Heart left ventricle (tissue), 16 donors: ENCODE measurements at places on chromosomes 16 and 17. TPM values are rescaled to one million over a fixed set of nuclear protein-coding genes. Genes with fewer than 3 reads are reported as not detected.

GRCh38 chr17:4514206-4514605 lies 15.5 kb downstream of the SPNS2 start:
- DNase-seq = no peak

- no peak for DNase-seq
Measured at GRCh38 chr17:48588528-48588927, 1.5 kb downstream of the HOXB3 start.

- no peak for DNase-seq
Measured at GRCh38 chr16:82995286-82995923, 368.6 kb downstream of the CDH13 start.

- DNase-seq = no peak
Measured at GRCh38 chr17:27206447-27206846, 87.5 kb upstream of the WSB1 start.

DNA sequence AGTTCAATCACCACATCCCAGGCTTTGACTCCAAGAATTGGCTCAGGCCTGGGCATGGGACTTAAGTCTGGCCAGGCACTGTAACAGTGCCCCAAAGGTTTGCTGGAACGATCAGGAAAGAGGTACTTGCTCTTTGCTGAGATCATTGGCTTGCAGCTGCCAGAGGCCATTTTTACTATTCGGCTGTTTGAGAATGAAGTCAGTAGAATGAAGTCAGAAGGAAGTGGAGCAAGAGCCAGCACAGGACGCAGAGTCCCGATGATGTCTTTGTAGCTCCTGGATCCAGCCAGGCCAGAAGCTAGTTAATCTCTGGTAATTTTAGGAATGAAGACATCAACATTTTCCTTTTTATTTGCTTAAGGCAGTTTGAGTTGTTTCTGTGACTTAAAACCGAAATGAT lies 195.5 kb downstream of the RAB11FIP4 start:
- DNase-seq = no peak

DNA sequence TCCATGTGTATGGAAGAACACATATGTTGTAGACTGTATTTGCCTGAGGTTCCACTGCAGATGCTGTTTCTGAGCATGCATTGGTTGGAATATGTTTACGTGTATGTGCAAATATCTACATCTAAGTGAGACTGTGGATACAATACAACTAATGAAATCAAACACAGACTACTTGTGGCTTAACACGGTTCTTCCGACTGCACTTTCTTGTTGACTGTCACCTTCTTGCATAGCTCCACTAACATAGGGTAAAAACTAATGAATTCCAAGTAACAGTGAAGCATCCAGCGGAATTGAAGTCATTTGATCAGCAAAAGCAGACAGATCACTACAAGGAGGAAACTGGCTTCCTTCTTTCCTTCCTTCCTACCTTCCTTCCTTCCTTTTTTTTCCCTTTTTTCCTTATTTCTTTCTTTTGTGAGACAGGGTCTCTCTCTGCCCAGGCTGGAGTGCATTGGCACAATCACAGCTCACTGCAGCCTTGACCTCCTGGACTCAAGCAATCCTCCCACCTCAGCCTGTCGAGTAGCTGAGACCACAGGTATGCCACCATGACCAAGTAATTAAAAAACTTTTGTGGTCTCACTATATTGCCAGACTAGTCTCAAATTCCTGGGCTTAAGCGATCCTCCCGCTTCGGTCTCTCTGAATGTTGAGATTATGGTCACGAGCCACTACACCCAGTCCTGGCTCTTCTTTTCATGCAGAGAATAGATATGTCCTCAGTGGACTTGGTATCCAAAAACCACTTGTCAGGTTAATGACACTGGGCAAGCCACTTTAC lies 22.0 kb upstream of the CCL1 start:
- no peak for DNase-seq

DNA sequence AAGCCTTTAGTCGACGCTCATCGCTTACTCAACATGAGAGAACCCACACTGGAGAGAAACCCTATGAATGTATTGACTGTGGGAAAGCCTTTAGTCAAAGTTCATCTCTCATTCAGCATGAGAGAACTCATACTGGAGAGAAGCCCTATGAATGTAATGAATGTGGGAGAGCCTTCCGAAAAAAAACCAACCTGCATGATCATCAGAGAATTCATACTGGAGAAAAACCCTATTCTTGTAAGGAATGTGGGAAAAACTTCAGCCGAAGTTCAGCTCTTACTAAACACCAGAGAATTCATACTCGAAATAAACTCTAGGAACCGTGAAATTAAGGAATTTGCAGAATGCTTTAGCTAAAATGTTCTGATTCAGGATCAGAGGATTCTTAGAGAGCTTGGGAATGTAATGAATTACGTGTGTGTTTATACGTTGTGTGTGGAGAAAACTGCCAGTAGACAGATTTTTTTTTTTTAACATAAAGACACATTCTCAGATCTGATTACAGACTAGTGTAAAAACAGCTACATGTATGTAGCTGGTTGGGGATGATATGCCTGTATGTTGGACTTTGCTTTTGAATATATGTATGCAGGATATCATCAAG lies 25.4 kb downstream of the ZFP90 start:
- DNase-seq = no peak

DNA sequence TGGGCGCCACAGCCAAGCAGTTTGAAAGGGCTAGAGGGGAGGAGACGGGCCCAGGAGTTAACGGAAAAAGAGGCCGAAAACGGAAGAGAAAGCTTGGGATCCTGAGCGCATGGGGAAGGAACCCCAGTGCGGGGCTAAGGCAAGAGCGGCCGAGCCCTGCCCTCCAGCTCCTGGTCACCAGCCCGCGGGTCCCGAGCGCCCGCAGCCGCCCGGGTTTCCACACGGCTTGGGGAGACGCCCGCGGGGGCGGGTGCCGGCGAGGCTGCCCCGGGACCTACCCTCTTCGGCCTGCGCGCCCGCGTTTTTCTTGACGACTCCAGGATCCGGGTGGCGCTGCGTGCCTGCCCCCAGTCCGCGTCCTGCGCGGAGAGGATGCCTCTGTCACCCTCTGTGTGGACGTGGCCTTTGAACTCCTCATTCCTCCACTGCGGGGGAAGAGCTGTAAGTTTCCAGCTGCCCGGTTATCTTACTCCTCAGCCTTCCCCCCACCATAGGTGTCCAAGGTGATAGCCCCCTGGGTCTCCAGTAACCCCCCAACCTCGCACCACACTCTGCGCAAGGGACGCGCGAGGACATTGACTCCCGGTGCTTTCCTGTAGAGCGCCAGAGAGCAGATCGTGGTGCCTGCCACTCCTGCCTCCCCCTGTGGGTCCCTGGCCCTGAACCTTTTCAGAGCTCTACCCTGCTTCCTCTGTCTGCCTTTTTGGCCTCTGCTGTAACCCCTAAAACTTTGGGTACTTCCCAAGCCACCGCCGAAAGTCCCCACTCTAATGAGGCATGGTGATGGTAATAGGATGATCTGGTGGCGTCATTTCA lies 1.7 kb upstream of the CDH11 start:
- DNase-seq = no peak

- no peak for DNase-seq
Measured at GRCh38 chr17:17401271-17401781, 75.5 kb upstream of the MED9 start.

- DNase-seq = no peak
Measured at GRCh38 chr17:51079049-51079448, 41.6 kb downstream of the SPAG9 start.

- no peak for DNase-seq
Measured at GRCh38 chr17:58121925-58122324, 26.3 kb upstream of the OR4D1 start.

DNA sequence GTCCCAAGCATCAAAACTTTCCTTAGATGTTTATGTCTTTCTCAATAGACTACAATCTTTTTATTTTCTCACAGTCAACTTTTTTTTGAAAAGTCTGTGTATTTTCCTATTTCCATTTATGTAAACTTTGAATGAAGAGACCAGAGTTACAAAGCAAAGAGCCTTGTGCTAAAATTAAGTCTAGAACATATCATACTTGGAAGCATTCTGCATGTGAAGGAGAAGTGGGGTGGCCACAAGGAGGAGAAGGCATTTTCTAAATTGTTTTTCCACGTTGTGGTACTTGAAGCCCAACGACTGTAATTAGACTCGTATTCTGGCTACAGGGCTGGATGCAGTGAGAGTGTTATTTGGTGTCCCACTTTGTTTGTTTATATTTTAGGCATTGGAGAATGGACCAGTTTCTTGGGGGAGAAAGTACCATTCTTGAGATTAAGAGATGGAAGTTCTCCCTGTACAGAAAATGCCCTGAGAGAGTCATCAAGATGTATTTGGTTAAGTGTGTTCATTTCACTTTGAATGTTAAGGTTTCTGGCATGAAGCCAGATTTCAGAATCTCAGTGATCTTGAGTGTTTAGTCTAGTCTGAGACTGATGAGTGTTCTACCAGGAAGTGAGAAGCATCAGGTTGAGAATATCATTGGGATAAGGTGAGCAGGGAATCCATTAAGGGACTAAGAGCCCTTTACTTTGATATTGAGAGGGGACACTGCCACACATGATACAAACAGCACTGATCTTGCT lies 71.6 kb downstream of the MAP2K6 start:
- DNase-seq = no peak

GRCh38 chr16:24980077-24980793 lies 34.9 kb downstream of the ARHGAP17 start:
- no peak for DNase-seq

GRCh38 chr17:37483311-37484039 lies 6.2 kb upstream of the DUSP14 start:
- no peak for DNase-seq

DNA sequence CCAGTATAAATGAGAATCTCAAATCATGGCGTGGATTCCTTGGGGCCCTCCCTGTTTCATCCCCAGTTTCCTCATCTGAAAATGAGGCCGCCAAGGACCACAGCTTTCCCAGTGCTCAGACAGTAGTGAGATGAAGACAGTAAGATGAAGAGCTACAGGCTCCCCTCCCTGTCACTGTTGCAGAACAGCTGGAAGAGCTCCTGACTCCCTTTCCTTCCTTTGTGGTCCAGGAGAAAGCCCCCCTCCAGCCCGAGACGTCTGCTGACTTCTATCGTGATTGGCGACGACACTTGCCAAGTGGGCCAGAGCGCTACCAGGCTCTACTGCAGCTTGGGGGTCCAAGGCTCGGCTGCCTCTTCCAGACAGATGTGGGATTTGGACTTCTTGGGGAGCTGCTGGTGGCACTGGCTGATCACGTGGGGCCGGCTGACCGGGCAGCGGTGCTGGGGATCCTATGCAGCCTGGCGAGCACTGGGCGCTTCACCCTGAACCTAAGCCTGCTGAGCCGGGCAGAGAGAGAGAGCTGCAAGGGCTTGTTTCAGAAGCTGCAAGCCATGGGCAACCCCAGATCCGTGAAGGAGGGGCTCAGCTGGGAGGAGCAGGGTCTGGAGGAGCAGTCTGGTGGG lies 3.0 kb upstream of the EFTUD2 start:
- no peak for DNase-seq

- peak; percentile 71 for DNase-seq
Measured at GRCh38 chr17:41972571-41973407, 6.2 kb downstream of the CNP start.

GRCh38 chr16:14109782-14110727 lies 38.9 kb downstream of the MRTFB start:
- no peak for DNase-seq

GRCh38 chr17:1354030-1354429 lies 46.0 kb downstream of the YWHAE start:
- no peak for DNase-seq

GRCh38 chr16:50469744-50470321 lies 78.4 kb upstream of the NKD1 start:
- peak; percentile 42 for DNase-seq

GRCh38 chr17:34117811-34118210 lies 137.3 kb upstream of the CCL2 start:
- DNase-seq = no peak

DNA sequence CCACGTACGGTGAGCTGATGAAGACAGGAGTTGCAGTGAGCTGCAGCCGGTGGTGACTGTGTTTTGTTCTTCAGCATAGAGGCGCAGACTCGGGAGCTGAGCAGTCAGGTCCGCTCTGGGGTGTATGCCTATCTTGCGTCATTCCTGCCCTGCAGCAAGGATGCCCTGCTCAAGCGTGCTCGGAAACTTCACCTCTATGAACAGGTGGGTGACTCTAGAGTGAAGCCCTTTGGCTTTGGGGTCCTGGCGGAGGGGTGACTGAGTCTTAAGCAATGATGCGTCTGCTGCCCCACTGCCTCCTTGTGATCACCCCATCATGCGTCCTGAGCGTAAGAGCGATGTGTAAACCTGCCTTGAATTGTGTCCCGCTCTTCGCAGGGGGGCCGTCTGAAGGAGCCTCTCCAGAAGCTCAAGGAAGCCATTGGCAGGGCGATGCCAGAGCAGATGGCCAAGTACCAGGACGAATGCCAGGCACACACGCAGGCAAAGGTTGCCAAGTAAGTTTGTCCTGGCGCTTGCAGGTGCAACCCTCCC lies 22.9 kb downstream of the UBN1 start:
- no peak for DNase-seq

DNA sequence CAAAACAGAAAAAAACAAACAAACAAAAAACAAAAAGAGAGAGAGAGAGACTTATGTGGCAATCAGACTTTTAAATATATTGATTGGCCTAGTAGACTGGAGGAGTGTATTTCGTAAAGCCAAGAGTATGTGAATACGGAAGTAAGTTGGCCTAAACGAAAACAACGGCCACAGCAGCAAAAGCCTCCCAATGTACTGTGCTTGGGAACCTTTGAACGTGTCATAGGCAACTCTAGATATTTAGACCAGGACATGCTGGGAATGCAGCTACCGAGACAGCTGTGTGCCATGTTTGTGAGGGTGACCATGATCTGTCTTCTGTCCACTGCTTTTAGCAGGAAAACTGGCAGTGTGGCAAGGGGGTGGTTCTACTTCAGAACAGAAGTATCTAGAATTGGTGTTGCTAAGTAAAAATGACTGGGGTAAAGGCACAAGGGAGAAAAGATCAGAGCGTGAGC lies 7.4 kb downstream of the MAF start:
- no peak for DNase-seq

DNA sequence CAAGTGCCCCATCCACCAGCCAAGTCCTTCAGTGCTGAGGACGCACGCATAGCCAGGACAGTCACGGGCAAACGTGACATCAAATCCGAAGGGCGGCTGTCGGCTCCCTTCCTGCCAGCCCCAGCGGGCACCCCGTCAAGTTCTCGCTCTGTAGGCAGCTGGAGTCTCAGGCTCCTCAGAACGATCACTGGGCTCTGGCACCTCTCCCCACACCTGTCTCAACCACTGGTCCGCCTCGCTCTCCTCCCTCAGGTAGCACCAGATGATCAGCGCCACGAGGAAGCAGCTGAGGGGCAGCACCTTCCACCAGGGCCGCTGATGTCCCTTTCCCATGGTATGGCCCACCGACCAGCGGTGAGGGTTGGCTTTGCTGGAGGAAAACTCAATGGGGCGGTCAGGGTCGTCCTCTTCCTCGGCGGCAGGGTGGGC lies 422 bp downstream of the UQCC4 start:
- DNase-seq = peak; percentile 45

VTN gene
- 35.9 TPM for total RNA-seq

ARL4D gene
- total RNA-seq = 5.4 TPM

CLEC18A gene
- not detected for total RNA-seq

TBC1D3B gene
- 1.3 TPM for total RNA-seq

LGALS9B gene
- total RNA-seq = not detected

SLFN11 gene
- 29.5 TPM for total RNA-seq

CHD3 gene
- total RNA-seq = 30.6 TPM

RCVRN gene
- total RNA-seq = 0.14 TPM

NAGS gene
- 0.23 TPM for total RNA-seq

TNRC6C gene
- total RNA-seq = 22.1 TPM

PRKCB gene
- 0.75 TPM for total RNA-seq

OTOP3 gene
- total RNA-seq = not detected

CBFA2T3 gene
- 5.4 TPM for total RNA-seq
